ENCODE measurements at places on chromosomes 3 and 15. TPM values are rescaled to one million over a fixed set of nuclear protein-coding genes. Genes with fewer than 3 reads are reported as not detected.

DNA sequence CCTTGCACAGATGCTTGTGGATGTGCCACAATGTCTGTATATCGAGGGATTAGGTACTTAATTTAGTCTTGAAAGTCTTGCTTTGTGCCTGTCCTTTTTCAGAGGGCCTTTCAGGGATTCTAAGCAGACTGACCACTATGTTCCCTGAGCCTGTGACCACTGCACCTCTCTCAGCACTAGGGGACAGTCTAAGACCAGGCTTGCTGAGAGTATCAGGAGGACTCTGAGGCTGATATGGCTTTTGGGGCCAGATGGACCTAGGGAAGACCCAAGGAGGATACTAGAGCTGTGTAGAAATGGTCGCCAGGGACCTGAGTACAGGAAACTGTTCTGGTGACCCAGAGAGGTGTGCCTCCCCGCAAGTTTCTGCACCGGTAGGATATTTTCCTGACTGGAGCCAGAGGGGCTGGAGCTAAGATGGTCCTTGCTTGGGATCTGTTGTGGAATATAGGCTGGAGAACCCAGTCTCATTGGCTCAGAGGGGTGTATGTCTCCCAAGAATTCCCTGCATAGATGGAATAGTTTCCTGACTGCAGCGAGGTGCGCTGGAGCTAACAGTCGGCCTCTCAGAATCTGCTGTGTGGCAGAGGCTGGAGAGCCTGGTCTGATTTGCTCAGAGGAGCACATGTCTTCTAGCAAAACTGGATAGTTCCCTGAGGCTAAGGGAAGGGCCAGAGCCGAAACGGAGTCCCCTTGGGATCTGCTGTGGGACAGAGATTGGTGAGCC lies 213.2 kb upstream of the DCBLD2 start:
- DNase-seq, result no peak

- DNase-seq, result no peak
Measured at GRCh38 chr15:52010633-52011595, 8.1 kb upstream of the MAPK6 start.

GRCh38 chr3:59127071-59127470 lies 77.2 kb upstream of the CFAP20DC start:
- DNase-seq, result no peak

CD200R1 gene
- 7.5 TPM for total RNA-seq

DNA sequence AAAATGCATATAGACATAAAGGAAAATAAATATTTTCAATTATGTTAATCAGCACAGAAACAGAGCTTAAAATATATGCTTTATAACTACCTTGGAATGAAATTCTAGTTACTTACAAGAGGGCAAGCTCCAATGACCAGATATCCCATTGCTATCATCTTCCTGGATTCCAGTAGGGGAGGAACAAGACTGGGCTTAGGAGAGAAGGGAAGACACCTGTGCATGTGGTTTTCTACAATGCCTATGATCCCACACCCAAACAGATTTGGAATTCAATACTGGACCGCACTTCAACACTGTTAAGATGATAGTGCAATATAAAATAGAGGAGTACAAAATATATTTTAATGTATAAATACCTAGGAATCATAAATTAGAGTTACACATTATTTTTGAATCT lies 79.6 kb downstream of the ARPP21 start:
- DNase-seq, result no peak

- no peak for DNase-seq
Measured at GRCh38 chr3:170636400-170636973, 50.6 kb upstream of the SLC7A14 start.

RTP3 gene
- not detected for total RNA-seq

DNA sequence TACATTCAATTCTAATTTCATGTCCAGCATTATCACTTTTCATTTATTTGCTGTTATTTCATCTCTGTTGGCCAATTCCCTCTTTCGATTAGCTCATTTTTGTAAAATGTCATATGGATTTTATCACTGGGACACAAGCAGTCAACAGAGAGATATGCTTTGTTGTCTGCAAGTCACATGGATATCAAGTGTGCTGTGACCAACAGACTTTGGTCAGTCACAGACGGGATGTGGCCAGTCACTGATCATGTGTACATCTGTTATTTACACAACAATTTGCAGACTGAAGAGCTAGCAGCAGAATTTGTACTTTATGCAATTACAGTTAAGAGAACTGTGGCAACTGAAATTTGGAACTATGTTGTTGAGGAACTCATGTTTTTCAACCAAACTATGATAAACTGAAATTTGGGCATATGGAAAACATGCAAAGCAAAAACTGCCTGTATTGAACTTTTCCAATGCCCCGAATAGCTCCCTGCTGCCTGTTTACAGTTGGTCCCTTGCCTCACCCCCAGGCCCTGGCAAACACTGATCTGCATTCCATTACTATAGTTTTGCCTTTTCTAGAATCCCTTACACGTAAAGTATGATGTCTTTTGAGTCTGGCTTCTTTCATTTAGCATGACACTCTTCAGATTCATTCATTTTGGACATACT lies 104.4 kb downstream of the RPL22L1 start:
- no peak for DNase-seq

FAM174B gene
- 4.1 TPM for total RNA-seq

DNA sequence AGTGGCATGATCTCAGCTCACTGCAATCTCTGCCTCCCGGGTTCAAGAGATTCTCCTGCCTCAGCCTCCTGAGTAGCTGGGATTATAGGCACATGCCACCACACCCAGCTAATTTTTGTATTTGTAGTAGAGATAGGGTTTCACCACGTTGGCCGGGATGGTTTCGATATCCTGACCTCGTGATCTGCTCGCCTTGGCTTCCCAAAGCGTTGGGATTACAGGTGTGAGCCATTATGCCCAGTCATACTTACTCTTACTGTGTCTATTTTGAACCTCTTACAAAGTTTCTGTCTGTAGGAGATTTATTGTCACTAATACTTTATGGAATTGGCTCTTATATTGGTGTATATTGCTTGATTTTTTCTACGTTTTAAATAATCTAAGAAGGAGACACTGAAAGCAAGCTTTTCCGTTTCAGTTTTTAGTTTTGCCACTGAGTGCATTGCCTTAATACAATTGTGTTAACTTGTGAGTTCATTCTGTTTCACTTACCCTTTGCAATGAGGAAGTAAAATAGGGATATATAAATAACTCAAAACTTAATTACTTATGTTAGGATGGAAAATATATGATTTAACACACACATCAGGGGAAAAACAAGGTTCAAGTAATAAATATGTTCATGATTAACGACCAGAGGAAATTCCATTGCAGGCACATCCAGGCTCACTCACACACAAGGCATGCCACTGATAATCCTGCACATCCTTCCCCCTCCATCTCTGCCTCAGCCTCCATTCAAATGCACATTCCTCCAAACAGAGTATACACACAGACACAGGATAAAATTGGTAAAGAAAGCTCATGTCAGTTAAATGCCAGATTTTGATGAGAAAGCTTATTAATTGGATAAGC lies 279.3 kb upstream of the RASGRP1 start:
- DNase-seq, result no peak
